ENCODE measurements at places on chromosomes 6 and 20.

DNA sequence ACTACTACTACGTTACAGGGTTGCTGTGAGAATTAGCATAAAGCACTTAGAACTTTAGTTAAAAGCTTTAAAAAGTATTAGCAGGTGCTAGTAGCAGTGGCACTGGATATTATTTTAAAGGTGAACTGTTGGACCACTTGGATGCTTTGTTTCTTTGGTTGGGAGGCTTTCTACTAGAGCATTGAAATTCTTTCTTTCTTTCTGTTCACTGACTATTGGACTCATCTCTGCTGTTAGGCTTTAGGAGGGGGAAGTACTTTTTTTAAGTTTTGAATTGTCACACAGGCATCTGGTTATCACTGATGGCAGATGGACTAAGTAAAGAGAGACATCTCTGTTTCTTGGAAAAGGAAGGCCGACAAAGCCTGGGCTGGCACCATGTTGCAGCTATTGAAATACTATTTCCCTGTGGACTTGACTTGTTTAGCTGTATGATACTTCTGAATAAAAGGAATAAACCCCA, 4.8 kb downstream of the TBPL1 start:
- DNase-seq, result no peak

DNA sequence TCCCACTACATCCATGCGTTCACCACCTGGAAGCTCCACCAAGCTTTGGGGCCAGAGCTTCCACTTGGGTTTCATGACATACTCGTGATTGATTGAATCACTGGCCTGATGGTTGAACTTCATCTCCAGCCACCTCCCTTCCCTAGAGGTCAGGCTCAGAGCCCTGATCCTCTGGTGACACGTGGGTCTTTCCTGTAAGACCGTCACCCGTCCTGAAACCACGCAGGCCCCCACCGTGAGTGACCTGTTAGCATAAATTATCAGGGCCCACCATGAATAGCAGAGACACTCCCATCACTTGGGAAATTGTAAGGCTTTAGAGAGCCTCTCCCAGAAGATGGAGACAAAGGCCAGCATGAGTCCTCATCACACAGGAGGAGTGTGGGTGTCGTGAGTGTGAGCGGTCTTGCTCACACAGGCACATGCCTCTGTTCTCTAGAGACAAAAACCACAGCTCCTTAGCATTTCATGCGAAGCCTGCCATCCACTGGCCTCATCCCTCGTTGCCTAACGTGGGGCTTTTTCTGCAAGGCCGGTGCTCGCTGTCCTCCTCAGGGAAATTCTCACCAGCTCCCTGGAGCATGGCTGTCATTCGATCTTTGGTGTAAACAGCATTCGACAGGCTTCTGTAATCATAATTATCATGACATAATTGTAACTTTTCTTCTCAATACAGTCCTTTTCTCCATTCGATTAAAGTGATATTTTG, 65.1 kb upstream of the DUSP22 start:
- DNase-seq, result no peak

- DNase-seq, result no peak
Observed at GRCh38 chr20:64130876-64131275, 23.5 kb upstream of the NPBWR2 start.

GRCh38 chr20:16821211-16822089, 73.3 kb downstream of the OTOR start:
- DNase-seq, result no peak

DNA sequence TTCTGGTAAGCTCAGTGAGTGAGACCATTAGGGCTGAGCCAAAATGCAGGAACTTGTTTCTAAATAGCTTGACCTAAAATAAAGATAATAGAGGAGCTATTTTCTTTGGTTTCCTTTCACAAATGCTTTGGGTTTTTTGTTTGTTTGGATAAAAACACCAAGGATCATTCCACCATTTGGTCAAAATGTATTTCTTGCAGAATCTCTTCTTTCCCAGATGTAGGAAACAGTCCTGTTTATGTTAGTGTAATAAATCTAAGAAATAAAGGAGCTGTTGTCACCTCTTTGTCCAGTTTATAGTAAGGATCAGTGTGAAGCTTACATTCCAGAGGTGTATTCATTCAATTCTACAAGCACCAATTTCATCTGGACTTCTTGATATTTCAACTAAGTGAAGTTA, 297.8 kb downstream of the GJA1 start:
- DNase-seq, result no peak

DNA sequence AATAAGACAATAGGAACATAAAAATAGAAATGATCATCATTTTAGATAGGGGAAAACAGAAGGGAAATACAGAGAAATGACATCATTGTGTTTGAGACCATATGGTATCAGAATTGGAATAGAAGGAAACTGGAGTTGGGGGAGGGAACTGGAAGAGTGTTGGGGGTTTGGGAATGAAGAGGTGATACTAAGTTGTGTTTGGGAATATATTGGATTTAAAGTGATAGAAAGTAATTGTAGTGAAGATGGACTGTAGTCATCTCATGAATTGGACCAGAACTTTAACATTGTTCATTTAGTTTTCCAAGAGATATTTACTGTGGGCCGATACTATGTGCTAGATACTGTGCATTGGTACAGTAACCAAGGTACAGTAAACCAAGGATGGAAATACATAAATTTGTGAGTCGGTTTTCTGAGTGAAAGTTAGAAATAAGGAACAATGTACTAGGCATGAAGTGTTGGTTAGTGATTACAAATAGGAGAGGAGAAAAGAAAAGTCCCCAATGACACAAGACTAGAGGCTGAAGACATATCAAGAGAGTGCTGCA, 32.3 kb downstream of the KCNQ5 start:
- no peak for DNase-seq

- no peak for DNase-seq
Observed at GRCh38 chr20:6099819-6100218, 23.0 kb downstream of the FERMT1 start.

DNA sequence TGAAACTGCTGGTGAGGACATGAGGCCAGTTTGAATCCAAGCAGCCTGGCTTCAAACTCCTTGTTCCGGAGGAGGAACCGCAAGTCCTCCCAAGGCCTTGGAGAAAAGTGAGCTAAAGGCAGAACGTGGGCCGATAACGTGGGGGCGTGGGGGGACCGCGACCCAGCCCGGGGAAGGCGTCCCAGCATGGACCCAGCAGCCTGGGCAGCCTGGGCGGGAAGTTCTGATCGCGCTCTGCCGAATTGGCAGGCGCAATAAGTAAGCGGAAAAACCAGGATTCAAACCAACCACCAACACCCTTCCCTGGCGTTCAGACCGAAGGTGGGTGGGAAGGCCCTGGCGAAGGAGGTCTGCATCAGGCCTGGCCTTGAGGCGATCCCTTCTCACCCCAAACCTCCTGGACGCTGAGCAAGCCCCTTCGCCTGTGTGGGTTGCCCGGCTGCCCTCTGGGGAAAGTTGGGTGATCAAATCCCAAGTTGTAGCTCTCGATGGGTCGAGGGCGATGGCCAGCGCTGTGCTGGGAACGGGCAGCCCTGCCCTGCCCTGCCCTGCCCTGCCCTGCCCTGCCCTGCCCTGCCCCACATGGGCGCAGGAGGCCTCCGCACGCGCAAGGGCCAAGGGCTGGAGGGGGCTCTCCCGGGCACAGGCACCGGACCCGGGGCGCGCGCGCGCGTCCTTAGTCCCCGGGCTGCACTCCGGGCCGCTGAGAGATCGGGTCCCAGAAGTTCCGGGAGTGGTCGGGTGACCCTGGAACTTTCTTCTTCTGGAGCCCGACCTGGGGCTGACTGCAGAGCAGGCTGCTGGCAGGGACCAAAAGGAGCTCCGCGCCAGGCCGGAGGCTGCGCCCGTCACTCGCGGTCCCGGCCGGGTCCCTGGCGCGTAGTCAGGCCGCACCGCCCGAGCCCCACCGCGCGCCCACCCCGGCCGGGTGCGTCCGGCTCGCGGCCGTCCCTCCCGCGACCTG, 637 bp upstream of the SLC22A3 start:
- DNase-seq, result no peak

DNA sequence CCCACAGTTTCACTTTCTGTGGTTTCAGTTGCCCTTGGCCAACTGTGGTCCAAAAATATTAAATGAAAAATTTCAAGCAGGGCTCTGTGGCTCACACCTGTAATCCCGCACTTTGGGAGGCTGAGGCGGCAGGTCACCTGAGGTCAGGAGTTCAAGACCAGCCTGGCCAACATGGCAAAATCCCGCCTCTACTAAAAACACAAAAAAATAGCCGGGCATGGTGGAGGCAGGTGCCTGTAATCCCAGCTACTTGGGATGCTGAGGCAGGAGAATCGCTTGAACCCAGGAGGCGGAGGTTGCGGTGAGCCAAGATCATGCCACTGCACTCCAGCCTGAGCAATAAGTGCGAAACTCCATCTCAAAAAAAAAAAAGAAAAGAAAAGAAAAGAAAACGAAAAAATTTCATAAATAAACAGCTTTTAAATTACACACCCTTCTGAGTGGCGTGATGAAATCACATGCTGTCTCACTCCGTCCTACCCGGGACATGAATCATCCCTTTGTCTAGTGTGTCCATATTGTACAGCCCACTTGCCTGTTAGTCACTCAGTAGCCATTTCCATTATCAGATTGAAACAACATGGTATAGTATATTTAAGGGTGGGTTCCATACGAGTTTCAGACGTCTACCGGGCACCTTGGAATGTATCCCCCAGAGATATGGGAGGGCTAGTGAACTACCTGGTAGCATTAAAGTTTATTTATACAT, 11.7 kb downstream of the PTPRK start:
- DNase-seq, result no peak

- no peak for DNase-seq
Observed at GRCh38 chr20:43446361-43446879, 11.3 kb upstream of the SRSF6 start.

- no peak for DNase-seq
Observed at GRCh38 chr6:157609556-157609955, 213.5 kb upstream of the SNX9 start.

DNA sequence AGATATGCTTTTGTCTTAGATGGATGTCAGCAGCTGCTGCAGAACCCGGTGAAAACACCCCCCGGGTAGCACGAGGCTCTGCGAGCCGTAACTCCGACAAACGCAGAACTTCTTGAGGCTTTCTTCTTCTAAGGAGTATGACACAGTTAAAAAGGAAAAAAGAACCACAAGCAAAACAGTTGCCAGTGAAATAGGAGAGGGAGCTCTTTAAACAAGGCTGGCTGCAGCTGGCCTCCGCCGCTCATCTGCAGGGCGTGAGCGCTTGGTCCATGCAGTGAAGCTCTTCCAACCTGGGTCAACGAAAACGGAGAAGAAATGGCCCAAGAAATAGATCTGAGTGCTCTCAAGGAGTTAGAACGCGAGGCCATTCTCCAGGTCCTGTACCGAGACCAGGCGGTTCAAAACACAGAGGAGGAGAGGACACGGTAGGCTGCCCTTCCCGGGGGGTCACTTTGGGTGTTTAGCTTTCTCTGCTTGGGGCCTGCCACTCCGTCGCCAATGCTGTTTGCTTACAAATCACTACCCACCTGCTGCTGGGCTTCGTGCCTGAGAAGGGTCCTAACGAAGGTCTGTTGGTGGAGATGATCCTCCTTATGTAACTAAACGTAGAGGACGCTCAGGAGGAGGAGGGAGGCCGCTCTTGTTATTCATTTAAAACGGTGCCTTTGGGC, 13.2 kb downstream of the SYTL3 start:
- DNase-seq, result no peak

- DNase-seq, result no peak
Observed at GRCh38 chr6:16909658-16910360, 148.5 kb upstream of the ATXN1 start.

- DNase-seq, result no peak
Observed at GRCh38 chr6:129364037-129364436, 345.9 kb downstream of the ARHGAP18 start.

- DNase-seq, result no peak
Observed at GRCh38 chr20:37627060-37627766, 66.6 kb upstream of the CTNNBL1 start.

DNA sequence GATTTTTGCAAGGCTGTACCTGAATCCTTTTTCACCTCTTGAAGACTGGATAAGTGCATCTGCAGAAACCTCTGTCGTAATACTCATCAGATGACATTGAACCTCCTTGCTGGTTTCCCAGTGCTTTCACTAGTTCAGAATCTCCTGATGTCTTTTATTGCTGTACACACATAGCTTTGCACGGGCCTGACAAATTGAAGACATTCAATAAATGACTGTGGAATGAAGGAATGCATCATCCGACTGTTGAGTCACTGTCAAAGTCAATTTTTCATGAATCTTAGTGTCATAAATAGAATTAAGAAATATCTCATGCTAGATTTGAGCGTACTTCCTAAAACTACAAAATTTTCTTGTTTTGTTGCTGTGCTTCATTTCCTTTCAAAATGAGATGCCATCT, 598.2 kb upstream of the MAP3K7 start:
- no peak for DNase-seq

DNA sequence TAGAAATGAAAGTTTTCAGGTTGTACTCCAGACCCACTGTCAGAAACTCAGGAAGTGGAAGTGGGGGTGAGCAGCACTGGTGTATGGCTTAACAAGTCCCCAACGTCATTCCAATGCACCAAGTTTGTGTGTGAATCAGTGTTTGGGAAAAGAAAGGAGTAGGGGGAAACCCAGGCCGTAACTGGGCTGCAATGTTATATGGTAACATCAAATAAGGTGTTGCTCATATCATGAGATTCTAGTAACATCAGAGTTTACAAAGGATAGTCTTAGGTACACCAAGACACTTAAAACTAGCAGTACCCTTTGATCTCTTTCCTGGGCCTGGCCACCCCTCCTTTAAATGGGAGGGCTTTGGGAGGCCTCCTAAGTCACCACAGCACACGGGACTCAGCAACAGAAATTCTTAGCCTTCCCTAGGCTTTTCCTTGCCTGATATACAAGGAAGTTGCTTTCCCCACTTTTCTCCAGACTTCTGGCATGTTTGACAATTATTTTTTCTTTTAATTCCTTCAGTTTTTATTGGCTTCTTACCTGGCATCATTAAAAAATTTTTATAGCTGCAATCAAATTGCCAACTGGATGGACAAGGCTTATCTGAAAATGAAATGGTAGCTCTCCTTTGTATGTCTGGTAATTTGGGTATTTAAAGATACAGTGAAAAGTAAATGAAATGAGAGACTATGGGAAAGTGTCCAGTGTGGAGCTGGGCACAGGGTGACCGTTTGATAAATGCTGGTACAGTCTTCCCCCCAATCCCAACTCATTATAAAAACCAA, 15.1 kb downstream of the E2F3 start:
- DNase-seq, result no peak

DNA sequence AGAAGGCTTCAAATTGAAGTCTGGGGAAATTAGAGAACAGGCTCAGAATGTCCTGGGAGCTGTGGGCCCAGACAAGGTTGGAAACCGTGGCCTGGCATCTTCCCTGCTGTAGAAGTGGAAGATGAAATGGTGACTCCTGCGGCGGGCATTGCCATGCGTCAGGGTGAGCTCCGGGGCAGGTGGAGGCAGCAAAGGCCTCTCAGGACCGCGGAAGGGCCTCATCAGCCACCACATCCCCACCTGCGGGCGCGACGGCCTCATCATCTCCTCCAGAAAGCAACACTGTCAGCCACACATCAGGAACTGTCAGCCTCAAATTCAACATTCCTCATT, 161.7 kb downstream of the SYNDIG1 start:
- no peak for DNase-seq

DNA sequence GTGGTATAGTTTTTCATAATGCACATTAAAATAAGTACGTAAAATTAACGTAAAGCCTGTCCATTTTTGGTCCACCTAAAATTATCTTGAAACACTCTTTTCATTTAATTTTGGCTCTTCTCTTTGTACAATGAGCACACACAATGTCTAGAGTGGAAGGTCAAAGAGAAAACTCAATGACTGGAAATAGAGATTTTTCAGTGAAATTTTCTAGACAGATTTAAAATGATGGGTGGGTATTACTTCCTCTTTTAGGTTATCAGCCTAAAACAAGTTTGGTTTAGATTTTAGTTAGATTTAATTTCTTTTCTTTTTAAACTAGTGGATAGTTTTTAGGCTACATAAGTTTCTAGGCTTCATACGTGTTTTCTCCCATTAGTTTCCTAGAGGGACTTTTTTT, 24.9 kb downstream of the DSE start:
- no peak for DNase-seq

All from stimulated activated naive CD4-positive, alpha-beta T cell treated with Interleukin-2 at 50 U/mL for 16 hours (primary cell).